Stimulated activated CD8-positive, alpha-beta memory T cell treated with anti-CD3 and anti-CD28 coated beads, Interleukin-2, amount 100 ng/mL, for 1 hour (primary cell): ENCODE measurements at places on chromosomes 13 and 19.

GRCh38 chr19:8446061-8446709, 1.4 kb downstream of the HNRNPM start:
- DNase-seq = no peak

- DNase-seq = no peak
Observed at GRCh38 chr19:30153326-30154210, 211.5 kb downstream of the URI1 start.

DNA sequence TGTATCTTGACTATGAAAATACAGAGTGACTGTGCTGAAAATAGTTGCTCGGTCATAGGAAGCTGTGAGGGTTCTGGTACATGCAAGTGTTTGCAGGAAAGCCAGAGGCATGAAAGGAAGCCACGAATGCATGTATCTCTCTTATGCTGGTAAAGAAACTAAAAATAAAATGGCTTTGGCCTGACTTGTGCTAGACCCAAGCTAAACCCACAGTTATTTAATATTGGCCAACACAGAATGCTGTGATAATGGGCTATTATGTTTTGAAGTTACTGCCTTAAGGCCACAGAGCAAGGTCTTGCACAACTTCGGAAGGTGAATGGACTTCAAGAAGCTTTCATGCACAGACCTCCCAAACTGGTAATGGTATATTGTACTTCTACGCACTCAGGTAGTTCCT, 518.2 kb upstream of the HTR2A start:
- no peak for DNase-seq

GRCh38 chr19:14414926-14415690, 4.0 kb downstream of the DDX39A start:
- DNase-seq = no peak

DNA sequence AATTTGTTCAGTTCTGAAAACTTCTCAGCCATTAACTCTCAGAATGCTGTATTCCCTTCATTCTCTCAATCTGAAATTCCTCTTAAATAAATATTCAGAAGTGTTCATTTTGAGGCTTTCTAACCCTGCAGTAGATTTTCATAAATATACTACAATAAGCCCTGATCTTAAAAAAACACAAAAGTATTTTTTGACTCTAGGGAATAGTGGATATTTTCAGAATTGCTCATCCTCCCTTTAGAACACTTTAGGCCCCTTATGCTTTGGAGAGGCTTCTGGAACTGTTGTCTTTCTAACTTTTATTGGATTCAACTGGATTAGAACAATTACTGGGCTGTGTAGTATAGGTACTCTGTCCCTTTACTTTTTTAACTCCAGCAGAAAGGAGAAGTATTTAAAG, 1662.6 kb upstream of the MIR17HG start:
- DNase-seq = no peak

DNA sequence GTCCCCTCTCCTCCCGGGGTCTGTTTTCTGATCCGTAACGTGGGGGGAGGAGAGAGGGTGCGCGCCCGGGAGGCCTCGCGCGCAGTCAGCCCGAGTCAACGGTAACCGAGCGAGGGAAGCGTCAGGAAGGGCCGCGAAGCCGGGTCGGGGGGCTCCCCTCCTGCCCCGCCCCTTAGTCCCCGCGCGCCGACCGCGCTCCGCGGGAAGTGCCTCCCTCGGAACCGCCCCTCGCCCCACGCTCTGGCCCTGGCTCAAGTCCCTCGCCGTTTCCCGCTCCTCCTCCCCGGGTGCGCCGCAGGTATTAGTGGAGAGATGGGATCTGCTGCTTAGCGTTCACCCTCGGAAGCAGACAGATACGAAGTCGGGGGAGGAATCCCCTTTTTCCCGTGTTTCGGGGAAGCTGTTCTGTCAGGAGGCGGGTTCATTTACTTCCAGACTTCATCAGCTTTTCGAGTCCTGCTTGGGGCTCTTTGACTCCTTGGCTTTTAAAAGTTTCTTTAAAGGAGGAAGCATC, 770 bp downstream of the HNRNPM start:
- DNase-seq = peak; percentile 4

DNA sequence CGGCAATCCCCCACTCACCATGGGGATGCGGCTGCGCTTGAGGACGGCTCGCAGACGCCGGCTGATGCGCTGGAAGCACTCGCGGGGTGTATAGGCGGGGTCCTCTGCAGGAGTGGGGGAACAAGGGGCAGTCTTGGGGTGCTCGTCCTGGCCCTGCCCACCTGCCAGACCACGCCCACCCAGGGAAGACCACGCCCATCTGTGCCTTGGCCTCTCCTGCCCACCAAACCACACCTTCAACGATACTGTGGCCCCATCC, 6.7 kb downstream of the RNU6-9 start:
- DNase-seq = no peak

DNA sequence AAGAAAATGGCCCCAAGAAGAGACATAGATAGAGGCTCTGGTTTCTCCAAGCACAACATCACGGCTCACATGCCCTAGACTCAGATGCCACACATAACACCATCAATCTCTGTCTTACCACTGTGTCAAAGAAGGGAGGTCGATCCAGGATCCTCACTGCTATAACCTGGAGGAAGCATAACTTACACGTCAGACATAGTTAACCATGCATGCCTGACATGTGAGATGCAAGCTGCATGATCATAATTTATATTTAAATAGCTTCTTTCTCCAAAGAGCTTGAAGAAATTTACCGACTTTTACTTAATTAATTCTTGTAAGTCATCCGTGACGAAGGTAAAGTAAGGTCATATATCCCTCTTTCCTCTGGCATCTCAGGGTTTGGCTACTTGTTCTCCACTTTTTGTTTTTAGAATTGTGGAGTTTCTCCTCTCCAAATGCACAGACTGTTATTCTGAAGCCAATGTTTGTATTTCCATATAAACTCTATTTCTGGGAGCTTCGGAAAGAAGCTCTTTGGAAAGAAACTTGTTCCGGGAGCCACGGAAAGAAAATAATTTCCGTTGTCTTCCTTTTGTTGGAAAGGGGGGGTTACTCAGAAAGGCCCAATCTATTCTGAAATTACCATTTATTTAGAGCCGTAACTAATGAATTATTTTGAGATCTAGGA, 205.6 kb downstream of the LHFPL6 start:
- DNase-seq = no peak
